ENCODE measurements at places on chromosomes 6 and 20.

DNA sequence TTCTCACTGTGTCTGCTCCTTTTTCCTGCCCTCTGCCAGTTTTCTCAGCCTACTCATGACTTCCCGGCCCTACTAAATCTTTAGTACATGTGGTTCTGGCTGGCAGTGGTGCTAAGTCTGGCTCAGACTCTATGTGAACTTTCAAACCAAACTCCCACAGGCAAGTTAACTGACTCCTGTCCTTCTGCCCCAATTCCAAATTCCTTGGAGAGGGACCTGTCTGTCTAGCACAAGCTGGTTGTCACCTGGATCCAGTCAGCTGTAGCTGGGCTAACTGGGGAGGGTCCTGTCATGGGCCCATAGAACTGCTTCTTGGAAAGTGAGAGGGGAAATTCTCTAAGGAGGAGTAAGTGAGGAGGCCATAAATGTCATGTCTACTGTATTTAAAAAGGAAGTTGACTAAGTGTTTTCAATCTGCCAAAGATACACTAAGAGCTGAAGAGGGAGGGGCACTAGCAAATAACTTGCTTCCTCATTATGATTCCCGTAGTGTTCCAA is 240.1 kb downstream of the KCNQ5 start:
- DNase-seq, result no peak

DNA sequence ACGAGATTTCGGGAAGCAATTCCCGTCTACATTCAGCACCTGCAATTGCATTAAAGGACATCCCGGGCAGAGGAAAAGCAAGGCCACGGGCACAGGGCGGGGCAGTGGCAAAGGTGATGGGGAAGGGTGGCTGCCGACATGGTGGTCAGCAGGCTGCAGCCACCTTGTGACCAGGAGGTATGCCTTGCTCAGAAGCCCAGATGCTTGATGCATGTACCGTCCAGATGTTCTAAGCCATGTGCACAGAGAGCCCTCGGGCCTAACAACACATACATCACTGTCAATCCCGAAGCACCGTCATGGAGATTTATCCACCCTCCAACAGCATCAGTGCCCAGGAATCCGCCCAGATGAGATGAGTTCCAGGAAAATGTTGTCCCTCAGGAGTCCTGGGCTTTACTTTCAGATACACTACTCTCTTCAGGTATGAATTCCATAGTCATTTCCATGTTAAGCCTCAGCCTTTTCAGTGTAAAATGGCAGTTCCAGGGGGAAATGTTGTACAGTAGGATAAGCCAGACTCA is 77.8 kb upstream of the FRMD1 start:
- DNase-seq, result no peak

- no peak for DNase-seq
Observed at GRCh38 chr6:139174961-139175360, 40.1 kb downstream of the HECA start.

- no peak for DNase-seq
Observed at GRCh38 chr6:35497571-35498421, 917 bp upstream of the TEAD3 start.

DNA sequence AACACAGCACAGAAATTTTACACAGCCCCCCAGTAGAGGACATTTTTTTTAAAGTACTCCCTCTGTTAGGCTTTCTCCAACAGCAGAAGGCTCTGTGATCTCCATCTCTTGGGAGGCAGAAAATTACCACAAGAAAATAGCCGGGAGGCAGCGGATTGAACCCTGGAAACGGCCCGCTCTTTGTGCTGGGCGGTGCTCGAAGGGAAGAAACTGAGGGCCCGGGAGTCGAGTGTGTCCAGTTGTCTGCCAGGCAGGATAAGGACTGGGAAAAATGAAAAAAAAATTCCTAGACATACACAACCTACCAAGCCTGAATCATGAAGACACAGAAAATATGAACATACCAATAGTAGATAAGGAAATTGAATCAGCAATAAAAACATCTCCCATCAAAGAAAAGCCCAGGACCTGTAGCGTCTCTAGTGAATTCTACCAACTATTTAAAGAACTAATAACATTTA is 31.5 kb downstream of the POM121L2 start:
- no peak for DNase-seq

DNA sequence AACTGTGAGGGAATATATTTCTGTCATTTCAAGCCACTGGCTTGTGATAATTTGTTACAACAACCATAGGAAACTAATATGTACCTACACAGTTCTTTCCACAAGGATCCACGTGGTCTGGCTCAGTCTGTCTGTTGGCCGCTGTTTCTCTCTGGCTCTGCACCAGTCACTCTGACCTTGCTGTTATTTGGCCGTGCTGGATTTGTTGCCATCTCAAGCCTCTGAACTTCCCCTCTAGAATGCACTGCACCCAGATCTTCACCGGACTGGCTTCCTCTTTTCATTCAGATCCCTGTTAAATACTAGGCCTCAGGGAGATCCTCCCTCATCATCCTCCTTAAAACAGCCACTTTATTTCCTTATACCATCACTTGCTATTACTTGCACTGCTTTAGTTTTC is 446.8 kb downstream of the TFAP2B start:
- no peak for DNase-seq

GRCh38 chr6:40880906-40881305 is 158.1 kb downstream of the UNC5CL start:
- DNase-seq, result no peak

DNA sequence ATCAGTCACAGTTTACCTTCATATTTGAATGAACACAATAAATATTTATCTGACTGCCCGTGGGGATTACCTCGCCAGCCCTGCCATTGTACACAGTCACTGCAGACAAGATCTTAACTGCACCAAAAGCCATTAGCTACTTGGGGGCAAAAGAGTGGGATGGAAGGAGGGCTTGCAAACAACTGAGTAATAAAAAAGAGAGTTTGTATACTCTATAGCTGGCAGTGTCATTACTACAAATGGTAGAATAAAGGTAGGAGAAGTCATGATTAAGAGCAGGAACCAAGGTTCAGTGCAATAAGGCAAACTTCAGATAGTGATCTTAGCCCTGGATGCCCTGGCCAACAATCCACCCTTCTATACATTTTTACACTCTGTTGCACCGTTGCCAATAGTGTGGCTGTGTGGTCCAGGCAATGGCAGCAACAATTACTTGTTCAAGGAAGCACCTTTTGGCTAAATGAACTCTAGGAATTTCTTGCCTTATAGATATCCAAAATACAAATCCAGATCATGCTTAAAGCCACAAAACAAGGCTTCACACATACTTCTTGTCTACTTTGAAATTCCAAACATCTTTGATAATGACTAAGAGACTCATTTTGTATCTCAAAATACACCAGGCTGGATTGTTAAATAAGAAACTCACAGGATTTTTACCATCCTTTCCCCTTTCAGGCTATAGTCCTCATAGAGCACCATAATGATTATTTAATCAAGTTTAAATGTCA is 955.4 kb upstream of the ADGRB3 start:
- DNase-seq, result no peak

DNA sequence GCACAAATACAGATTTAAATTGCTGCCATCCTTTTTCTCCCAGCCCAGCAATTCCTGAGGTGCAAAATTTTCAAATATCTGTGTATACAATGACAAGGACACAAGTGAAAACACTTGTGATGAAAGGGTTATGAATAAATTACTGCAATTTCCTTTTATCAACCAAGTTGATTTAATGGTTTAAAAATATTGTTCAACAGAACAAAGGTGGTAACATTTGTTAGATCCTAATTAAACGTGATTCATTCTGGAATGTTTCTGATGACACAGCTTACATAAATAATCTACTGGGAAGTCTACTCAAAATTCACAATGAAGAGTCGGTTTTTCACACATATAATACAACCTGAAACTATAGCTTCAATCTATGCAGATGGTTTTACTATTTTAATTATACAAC is 17.1 kb downstream of the B4GALT5 start:
- DNase-seq, result no peak

DNA sequence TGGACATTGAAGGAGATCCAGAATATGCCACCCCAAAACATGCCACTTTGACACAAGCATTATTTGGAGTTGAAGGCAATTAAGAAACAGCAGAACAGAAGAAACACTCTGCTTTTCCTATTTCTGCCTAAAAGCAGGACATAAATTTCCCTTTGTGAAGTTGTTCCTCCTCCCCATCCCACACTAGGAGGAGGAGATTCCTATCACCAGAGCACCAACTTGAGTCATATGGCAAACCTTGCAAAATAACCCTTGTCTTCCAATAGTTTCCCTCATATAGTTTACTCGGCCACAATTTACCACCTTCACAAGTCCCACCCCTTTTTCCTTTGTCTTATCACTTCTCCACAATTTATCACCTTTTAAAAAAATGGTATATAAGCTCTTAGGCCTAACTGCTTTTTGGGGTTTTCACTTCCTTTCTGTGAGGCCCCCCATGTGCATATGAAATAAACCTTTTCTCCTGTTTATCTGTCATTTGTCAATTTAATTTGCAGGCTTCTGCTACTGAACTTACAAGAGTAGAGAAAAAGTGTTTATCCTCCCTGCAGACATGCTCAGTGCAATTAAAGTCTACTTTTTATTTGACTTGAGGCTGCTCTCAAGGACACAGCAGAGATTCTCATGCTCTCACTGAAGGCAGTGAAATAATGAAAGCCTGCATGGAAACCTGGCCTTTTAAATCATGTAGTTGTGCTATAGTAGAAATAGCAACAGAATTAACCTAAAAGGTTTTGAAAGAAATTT is 2.8 kb upstream of the RAB23 start:
- DNase-seq, result no peak

- DNase-seq, result no peak
Observed at GRCh38 chr6:132354517-132355167, 46.6 kb downstream of the MOXD1 start.

DNA sequence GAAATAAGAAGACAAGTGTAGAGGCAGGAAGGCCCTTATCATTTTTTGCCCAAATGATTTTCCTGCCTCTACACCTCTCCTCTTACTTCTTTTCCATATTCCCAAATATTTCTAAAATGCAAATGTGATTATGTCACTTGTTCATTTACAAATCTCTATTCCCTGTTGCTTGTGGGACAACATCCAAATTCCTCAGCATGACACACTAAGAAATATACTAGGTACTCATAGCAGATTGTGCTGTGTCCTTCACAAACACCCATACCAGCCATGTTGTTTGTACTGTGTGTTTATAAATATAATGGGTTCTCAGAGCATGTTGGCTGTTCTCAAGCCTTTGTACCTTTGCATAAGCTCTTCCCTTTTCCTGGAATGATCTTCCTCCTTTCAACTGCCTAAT is 17.7 kb upstream of the FYN start:
- DNase-seq, result no peak

DNA sequence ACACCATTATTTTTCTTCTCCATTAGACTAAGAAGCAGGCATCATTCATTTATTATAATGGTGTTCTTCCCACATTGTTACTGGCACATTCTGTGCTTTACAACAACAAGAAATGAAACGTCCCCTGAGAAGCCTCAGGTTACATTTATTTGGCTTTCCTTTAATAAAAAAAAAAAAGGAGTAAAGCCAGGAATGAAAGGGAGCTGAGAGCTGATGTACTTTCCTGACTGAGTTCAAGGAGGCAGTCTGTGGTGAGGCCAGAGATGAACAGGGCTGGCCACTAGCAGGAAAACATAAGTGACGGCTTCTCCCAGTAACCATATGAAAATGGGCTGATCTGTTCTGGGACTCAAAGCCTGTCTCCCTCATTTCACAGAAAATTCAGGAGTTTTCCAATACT is 742.1 kb downstream of the MAFB start:
- DNase-seq, result no peak

- DNase-seq, result peak; percentile 36
Observed at GRCh38 chr20:3165473-3166337, 6.0 kb upstream of the FASTKD5 start.

DNA sequence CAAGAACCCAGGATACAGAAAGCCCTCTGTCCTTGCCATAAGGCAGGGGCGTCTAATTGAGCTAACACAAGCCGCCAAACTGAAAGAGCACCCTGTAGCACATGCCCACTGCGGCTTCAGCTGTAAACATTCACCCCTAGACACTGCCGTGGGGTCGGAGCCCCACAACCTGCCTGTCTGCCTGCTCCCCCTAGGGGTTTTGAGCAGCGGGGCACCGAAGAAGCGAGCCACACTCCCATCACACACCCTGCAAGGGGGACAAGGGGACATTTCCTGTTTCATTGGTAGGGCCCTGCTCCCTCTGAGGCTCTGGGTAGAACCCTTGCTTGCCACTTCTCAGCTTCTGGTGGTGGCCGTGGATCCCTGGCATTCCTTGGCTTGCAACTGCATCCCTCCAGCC is 45.2 kb upstream of the BCLAF1 start:
- no peak for DNase-seq

DNA sequence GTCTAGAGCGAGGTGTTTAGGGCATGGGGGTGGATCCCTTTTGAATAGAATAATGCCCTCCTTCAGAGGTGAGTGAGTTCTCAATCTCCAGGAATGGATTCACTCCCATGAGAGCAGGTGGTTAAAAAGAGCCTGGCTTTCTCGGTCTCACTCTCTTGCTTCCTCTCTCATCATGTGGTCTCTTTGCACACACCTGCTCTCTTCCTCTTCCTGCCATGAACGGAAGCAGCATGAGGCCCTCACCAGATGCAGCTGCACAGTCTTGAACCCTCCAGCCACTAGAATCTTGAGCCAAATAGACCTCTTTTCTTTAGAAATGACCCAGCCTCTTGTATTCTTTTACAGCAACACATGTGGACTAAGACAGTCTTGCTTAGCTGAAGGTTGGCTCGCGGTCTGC is 119.3 kb downstream of the BMP7 start:
- DNase-seq, result no peak

DNA sequence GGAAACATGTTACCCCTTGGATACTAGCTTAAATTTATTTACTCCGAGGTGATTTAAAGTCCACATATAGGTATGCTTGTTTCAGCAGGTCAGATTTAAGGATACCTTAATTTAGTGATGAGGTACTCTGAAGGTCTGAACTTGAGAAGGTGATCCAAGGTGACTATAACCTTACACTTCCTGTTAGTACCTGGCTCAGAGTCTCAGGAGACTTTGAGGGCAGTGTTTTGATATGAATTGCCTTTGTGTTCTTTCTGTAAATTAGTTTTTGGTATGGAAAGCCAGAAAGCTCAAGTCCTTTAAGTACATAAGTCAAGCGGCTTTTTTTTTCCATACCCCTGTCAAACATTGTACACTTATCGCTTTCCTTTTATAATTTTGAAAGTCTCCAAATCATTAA is 489.0 kb downstream of the CDKAL1 start:
- DNase-seq, result no peak

DNA sequence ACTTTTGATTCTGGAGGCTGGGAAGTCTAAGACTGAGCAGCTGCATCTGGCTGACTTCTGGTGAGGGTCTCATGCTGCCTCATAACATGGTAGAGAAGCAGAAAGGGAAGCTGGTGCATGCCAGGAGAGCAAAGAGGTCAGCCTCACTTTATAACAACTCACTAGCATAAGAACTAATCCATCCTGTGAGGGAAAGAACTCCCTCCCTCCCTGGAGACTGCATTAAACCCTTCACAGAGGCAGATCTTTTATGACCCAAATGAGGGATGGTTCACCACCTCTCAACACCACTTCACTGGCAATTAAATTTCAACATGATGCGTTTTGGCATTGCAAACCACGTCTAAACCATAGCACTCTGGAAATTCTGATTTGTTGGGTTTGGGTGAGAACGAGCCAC is 33.9 kb downstream of the STXBP5 start:
- DNase-seq, result no peak

Measured in NCI-H524 treated with DMSO at 0.1 percent for 48 hours (cell line).